CD4-positive, alpha-beta T cell treated with Interleukin-6 at 100 ng/mL for 8 hours (primary cell): ENCODE measurements at places on chromosomes 5 and 9.

GRCh38 chr5:138051441-138052296 lies 18.8 kb upstream of the FAM13B start:
- no peak for DNase-seq

GRCh38 chr5:97909541-97909940 lies 726.5 kb upstream of the RIOK2 start:
- no peak for DNase-seq

DNA sequence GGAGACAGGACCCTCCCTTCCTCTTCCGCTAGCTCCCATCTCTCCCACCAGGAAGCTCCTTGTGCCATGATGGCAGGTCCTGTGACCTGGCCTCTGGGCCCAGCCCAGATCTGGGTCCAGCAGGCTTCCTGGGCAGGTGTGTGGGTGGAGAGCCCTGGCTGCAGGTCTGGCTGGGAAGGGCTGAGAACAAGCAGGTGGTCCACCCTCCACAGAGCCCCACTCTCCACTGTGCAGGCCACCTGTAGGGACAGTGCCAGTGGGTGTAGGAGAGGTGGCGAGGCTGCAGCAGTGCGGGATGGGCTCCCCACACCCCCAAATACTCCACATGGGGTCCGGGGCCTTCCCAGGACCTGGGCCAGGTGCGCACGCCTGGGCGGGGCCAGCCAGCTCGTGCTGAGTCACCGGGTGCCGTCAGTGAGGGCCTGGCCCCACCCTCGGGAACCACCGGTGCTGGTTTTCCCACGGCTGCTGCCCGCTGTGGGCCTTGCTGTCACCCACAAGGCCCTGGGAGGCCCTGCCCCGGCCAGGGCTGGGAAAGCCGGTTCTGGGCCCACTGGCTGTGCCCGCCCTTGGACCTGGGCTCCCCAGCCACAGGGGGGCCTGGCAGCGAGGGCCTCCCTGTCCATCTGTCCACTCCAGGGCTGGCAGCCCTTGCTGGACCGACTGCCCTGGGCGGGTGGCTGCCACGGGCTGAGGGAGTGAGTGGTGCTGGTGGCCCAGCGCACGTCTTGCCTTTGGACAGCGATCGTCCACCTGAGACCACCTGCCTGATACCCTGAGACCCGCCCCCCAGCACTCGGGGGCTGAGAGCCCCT lies 9.3 kb upstream of the NRARP start:
- DNase-seq: no peak

DNA sequence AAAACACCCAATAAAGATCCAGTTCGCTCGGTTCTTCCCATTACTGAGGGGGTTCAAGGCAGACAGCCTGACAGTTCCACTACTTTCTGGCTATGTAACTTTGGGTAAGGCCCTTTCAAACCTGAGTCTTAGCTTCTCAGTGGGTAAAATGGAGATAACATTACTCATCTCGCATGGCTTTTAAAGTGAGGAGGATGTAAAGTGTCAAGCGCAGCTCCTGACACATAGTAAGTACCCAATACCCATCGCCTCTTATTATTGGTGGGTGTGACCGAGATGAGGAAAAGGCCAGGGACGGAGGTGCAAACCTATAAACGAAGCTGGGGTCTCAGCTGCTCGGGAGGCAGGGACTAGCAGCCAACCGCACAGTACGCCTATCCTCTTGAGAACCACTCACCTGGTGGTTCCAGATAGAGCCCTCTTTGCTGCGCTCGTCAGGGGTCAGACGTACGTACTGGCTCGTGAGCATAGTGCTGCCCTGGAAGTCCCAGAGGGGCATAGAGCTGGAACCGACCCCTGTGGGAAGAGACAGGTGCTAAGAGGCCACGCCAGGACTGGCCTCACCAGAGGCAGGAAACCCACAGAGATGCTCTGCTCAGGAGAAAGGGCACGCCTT lies 584 bp downstream of the LMAN2 start:
- DNase-seq: no peak

DNA sequence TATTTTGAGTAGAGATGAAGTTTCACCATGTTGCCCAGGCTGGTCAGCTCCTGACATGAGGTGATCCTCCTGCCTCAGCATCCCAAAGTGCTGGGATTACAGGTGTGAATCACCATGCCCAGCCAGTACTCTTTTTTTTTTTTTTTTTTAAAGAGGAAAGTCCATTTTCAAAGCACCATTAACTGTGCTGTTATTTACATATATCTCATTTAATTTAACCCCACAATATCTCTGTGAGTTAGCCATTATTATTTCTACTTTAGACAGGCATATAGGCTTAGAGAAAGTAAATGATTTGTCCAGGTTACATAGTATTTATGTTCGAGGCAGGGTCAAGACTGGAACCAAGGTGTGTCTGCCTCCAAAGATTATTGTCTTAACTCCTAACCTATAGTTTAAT lies 50.7 kb downstream of the ATG10 start:
- DNase-seq: no peak

- DNase-seq: no peak
These were observed 74.2 kb downstream of the PTPN3 start for GRCh38 chr9:109423877-109424276.

- no peak for DNase-seq
These were observed 45.6 kb downstream of the DAPK1 start for GRCh38 chr9:87543251-87543650.

DNA sequence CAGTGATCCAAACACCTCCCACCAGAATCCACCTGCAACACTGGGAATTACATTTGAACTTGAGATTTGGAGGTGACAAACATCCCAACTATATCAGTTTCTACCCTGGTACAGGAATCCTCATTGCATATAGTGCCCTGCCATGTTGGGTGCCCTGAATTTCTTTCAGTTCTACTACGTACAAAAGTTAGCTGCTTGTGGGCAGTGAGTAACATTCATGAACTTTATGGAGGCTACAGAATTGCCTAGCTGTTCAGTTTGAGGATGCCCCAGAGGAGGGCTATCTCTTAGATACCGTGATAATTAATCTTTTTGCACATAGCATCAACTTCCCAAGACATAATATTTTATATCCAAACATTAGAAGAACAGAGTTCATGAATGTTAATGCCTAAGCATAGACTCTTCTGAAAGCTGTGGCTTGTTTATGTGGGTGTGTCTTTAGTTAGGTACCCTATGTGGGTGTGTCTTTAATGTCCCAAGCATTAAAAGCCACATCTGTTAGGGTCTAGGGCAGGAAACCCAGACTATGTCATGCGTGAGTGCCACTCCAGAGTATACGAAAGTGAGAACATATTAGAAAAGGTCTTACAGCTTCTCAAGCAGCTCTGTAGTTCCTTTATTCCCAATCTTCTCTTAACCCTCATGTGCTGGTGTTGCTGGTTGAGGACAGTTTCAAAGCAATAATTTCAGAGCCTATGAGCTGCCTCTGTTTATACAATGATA lies 47.0 kb upstream of the CHD1 start:
- DNase-seq: no peak

- DNase-seq: no peak
These were observed 290.5 kb downstream of the DOCK8 start for GRCh38 chr9:504921-505740.

DNA sequence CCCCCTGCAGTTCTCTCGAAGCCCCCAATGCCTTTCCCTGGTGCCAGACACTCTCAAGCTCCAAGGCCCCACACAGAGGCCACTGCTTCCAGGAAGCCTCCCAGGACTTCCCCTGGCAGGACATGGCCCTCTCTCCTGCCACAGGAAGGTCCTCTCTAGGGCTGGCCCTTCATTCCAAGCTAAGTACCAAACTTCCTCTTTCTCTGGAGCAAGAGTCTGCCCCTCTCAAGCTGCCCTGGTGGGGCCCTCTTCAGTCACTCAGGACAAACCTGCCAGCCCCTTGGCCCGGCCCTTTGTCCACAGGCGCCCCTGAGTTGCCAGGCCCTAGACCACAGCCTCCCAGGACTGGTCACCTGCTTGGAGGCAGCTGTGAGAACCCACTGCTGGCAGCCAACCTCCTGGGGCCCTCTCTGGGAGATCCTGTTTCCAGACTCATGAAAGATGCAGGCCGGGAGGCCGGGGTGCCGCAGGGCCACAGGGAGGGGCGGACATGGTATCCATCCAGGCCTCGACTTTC lies 6.6 kb downstream of the NINJ1 start:
- no peak for DNase-seq

DNA sequence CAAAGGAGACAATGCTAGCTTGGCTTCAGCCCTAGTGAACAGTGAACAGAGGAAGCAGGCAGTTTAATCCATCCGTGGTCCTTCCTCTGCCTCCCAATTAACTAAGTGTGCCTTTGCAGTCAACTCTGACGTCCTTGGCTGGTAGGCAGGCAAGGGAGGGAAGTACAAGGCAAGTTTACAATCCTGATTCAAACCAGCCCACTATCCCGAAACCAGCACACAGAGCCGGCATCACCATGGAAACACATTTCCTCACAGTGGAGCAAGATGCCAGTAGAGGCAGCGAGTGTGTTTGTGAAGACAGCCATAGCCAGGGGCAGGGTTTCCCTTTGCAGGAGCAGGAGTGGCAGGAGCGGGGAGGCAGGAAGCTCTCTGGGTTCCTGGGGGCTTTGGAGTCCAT lies 73.9 kb downstream of the GOLPH3 start:
- no peak for DNase-seq

DNA sequence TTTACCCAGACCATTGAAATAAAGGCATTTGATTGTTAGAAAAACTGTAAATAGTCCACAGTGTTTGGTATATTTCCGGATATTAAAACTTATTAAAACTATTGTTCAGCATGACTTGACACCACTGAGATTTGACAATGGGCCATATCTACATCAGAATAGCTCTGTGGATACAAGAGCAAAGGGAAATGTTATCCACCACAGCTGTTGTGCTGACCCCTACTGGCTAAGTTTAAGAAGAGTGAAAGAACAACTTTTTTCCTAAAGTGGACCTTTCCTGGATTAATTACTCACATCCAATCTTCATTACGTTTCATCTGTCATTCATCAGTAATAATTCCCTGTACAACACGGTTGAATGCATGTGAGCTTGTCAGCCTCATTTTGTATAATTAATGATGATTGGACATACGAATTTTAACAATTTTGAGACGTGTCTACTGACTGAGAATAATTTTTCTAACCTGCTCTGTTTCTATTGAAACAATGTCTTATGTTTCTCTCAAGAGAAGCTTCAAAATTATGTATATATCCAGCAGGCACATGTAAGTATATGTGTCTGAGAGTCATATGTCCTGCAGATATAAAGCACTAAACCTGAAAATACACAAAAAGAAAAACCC lies 1952.6 kb downstream of the MAT2B start:
- DNase-seq: no peak

DNA sequence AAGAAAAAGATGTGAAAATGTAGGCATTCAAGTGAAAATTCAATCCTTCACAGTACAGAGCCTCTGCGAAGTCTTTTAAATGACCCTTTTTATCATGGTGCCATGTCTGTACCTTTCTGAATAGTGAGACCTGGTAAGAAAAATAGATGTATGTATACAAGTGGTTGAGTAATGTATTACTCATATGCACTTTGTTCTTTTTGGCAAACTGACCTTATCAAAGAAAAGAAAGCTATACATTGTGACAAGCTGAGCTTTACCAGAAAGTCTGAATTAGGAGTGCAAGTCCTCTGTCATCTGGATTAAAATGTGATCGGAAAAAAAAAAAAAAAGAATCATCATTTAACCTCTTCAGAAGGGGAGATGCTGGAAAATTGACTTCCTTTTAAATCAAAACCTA lies 356.4 kb upstream of the CCNH start:
- no peak for DNase-seq

GRCh38 chr9:94511134-94511954 lies 43.5 kb upstream of the PCAT7 start:
- DNase-seq: no peak

- no peak for DNase-seq
These were observed 147.1 kb upstream of the MAP1B start for GRCh38 chr5:71960195-71960594.

- no peak for DNase-seq
These were observed 95.0 kb upstream of the ARRDC3 start for GRCh38 chr5:91478096-91478495.

DNA sequence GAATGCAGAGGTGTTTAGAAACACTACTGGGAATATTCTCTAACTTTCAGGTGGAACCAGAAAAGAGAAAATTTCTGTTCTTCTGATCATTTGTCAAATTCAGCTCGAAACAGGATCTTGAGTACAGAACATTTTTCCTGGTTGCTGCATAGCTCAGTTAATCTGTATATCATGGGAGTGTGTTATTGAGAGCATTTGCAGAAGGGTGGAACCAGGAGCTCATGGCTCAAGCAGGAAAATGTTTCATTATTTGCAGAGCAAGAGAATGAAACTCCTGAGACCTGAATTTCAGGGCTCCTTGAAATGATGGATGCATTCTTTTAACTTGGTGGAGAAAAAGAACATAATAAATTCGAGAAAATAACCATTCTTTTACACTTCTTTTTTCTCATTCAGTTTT lies 97.9 kb downstream of the AOPEP start:
- no peak for DNase-seq

GRCh38 chr5:115374057-115374775 lies 77.8 kb upstream of the CCDC112 start:
- no peak for DNase-seq

DNA sequence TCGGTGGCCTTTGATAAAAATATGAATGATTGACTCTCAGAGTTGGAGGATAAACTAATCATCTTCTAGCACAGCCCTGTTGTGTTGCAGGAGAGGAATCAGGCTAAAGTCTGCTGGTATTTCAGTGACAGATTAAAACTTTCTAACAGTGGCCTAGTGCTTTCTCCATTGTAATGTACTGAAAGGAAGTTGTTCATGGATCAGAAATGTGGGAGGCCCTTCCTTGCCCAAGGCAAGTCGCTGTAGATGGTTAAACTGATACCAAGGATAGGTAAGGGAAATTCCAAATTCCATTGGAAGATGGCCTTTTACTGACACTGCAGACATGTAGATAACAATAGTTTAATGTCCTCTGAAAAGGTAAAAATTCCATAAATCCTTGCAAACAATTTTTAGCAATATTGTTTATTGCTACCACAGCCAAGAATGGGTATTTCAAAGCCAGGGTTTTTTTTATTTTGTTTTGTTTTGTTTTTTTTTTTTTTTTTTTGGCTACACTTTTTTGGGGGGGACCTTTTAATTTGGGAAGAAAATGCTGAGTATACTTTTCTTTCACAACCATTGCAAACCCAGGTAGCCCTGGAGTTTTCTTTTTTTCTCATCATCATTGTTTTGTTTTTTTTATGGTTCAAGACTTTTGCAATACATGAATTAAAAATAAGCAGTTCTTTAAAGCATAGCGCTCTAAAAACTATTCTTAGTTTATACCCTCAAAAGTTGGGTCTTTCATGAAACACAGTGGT lies 35.5 kb downstream of the WDR36 start:
- no peak for DNase-seq

- no peak for DNase-seq
These were observed 396.2 kb downstream of the KCTD16 start for GRCh38 chr5:144566747-144567420.

- DNase-seq: no peak
These were observed 43.8 kb downstream of the PRKACG start for GRCh38 chr9:68970151-68970550.

DNA sequence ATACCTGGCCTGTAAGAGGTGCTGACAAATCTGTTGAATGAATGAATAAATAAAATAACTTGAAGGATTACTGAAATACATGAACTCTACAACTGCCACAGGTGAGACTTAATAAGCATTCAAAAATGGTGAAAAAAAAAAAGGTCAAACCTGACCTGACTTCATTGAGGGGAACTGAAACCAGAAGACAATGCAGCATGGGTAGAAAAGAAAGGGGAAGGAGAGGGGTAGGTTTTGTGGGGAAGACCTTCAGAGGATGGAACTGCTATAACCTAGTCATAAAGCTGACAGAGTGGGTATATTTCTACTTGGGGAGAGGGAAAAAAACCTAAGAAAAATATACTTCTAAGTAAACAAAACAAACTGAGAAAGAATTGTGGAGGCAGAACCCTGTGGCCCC lies 56.6 kb downstream of the RASEF start:
- no peak for DNase-seq
